ENCODE measurements at places on chromosomes 5 and 9.

GRCh38 chr5:170262061-170263045 lies 29.6 kb downstream of the C5orf58 start:
- DNase-seq, result no peak

DNA sequence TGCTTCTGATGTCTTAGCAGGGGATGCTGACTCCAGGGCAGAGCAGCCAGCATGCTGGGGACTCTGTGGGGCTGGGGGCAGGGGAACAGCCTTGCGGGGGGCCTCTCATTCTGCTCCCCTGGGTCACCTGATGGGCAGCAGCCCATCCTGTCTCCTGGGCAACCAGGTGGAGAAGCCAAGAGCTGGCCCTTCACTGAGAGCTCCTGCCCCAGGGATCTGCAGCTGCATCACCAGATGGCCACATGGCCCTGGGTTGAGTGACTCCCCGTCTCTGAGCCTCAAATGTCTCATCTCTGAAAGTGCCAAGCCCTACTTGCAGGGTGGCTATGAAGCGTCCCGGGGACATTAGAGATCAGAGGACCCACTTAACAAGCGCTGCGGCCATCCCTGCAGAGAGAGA lies 49.1 kb downstream of the LRSAM1 start:
- DNase-seq, result no peak

GRCh38 chr9:6302417-6302816 lies 25.8 kb upstream of the TPD52L3 start:
- no peak for DNase-seq

DNA sequence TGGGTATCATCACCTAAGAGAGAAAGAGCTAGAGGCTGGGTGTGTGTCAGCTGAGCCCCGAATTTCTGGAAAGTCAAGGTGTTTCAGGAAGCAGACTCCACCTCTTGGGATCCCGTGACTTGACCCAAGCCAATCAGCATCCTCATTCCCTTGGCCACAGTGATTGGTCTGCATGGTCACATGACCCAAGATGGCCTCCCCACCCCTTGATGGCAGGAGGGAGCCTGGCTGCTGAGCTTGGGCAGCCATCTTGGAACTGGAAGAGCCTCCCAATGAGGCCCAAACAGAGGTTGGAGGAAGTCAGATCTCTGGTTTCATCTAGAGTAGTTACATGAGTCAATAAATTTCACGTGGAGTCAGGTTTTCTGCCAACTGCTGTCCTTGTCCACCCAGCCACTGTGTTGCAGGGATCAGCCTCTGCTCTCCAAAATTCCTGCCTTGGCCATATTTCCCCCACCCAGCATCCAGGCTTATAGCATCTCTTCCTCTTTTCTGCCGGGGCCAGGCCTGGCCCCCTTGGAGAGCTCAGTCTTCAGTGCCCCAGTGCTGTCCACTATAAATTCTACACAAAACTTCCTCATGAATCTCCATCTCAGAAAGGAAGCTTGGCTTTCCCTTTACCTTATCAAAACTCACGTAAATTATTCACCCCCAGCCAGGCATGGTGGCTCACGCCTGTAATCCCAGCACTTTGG lies 17.2 kb upstream of the SUSD3 start:
- DNase-seq, result no peak

DNA sequence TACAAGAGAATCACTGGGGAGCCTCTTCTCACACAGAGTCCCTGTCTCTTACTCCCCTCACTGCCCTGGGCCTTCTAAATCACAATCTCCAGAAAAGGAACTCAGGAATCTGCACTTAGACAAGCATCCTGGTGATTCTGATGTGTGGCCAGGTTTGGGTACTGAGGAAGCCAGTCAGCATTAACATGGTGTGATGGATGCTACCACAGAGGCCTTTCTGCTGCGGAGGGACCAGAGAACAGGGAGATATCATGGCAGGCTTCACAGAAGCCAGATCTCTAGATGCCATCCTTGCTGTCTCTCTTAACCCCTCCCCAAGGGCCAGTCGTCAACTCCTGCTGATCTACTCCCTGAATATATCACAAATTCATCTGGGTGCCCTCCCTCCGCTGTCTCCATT lies 1.6 kb downstream of the ANKS6 start:
- no peak for DNase-seq

DNA sequence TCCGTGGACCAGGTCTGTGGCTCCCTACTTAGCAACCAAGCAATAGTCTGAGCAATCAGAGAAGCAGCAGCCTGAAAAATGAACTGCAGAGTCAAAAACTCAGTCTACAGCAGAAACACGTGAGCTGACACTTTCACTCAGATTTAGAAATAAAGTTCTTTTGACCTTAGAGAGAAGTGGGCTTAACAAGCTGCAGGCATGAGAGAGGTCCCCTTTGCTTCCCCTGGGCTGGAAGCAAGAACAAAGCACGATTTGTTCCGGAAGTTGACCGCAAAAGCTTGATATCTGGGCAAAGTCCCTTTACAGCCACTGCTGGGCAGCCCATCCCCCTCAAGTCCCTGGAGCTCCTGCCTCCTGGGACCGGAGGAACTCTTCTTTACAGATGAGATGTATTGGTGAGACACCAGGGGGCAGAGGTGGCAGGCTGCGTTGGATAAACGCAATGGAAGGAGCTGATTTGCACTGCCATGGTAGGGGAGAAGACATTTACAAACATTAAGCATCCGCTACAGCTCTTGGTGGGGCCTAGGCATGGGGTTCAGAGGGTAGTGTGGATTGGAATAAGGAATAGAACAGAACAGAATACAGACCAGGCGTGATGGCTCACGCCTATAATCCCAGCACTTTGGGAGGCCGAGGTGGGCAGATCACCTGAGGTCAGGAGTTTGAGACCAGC lies 5.8 kb upstream of the SOWAHA start:
- DNase-seq, result no peak

- no peak for DNase-seq
Observed at GRCh38 chr5:164555809-164556208, 1050.4 kb downstream of the MAT2B start.

GRCh38 chr5:14665101-14665822 lies 744 bp downstream of the OTULIN start:
- no peak for DNase-seq

DNA sequence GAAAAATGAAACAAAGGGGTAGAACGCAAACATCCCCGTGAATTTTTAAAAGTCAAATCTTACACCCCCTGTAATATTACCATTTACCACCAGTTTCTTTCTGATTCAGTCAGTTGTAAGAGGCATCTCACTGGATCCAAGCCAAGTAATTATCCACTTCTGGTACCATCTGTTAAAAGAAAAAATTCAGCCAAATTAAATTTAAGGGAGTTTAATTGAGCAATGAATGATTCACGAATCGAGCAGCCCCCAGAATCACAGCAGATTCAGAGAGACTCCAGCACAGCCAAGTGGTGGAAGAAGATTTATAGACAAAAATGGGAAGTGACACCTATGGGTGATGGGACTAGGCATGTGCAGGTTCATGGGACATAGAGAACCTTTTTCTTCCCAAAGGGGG lies 29.9 kb upstream of the MTMR12 start:
- no peak for DNase-seq

DNA sequence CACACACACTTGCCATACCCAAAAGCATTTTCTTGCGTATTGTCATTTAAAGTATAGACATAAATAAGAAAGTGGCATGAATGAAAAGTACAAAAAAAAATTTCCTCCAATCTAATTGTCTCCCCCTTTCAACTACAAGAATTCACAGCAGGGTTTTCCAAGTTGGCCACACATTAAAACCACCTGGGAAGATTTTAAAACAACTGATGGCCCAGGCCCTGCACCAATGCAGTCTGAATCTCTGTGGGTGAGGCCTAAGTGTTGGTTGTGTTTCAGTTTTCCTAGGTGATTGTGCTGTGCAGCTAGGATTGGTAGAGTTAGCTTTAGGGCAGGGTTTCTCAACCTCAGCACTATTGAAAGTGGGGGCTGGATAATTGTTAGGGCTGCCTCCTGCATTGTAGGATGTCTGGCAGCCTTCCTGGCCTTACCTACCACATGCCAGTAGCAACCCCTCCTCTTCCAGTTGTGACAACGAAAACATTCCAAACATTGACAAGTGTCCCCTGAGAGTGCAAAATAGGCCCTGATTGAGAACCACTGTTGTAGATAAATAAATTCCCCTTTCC lies 337.1 kb downstream of the KIAA0825 start:
- DNase-seq, result no peak
